Activated CD8-positive, alpha-beta memory T cell treated with anti-CD3 and anti-CD28 coated beads for 24 hours (primary cell): ENCODE measurements at places on chromosomes 6 and 20.

DNA sequence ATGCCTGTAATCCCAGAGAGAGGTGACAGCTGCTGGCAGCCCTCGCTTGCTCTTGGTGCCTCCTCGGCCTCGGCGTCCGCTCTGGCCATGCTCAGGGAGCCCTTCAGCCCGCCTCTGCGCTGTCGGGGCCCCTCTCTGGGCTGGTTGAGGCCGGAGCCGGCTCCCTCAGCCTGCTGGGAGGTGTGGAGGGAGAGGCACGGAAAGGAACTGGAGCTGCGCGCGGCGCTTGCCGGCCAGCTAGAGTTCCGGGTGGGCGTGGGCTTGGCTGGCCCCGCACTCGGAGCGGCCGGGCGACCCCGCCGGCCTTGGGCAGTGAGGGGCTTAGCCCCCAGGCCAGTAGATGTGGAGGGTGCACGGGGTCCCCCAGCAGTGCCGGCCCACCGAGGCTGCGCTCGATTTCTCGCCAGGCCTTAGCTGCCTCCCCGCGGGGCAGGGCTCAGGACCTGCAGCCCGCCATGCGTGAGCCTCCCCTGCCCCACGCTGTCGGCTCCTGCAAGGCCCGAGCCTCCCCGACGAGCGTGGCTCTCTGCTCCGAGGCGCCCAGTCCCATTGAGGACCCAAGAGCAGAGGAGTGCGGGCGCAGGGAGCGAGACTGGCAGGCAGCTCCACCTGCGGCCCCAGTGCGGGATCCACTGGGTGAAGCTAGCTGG, 34.6 kb downstream of the C6orf52 start:
- DNase-seq: peak; percentile 59

DNA sequence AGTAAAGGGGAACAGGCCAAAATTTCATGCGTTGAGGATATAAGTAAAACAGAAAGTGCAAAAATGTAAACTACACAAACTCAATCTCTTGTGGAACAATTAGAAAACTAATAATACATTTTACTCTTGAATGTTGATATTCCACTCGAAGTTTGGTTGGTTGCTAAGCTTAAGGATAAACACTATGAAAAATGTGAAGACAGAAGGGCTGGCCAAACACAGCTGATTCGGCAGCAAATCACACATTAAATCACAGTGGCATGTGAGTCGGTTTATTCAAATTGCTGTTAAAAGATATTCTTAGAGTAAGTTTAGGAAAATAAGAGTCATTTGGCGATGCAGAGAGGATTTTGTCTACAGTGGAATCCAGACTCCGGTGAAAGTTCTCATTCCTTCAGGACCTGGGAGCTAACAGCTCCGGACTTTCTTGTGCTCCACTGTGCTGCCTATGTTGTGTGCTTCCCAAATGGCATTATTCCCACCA, 1.4 kb upstream of the EPM2A start:
- no peak for DNase-seq

DNA sequence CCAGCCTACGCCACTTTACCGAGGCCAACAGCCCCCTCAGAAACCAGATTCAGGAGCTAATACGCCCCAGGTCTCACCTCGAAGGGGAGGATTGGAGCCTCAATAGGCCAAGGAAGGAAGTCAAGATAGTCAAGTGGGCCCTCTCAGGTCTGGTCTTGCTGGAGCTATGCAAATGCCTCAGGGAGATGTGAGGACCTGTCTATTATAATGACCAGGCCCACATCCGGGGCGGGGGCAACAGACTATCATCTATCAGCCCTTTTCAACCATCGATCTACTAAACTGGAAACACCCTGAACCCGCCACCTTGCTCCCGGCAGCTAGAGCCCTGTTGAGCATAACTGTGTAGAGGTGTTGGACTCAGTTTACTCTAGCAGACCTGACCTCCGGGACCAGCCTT, 12.7 kb upstream of the GSTA3 start:
- no peak for DNase-seq

DNA sequence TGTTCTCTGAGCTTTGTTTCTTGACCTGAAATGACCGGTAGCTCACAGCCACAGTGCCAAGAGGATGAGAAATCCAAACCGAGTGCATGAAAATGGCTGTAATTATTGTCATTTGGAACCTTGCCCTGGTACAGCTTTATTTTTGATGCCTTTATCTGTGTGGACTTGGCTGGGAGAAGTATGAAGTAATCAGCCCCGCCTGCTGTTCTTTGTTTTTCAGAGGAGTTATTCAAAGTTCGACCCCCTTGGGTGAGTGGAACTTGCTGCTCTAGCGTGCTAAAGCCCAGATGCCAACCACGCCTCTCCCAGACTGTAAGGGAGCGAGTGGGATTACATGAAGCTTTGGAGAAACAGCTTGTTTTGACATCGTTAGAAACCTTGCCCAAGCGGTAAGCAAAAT, 48.3 kb downstream of the ECT2L start:
- DNase-seq: no peak

DNA sequence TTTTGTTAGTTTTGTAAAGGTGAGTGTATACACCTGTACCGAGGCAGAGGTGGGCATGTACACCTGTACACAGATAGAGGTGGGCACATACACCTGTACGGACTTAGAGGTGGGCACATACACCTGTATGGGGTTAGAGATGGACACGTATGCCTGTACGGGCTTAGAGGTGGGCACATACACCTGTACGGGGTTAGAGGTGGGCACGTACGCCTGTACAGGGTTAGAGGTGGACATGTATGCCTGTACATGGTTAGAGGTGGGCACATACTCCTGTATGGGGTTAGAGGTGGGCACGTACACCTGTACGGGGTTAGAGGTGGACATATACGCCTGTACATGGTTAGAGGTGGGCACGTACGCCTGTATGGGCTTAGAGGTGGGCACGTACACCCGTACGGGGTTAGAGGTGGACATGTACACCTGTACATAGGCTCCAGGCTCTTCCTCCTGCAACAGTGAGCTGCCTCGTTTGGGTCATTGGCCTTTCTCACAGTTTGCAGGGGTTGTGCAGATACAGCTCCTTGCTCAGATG, 63.7 kb downstream of the PHACTR3 start:
- peak; percentile 11 for DNase-seq

DNA sequence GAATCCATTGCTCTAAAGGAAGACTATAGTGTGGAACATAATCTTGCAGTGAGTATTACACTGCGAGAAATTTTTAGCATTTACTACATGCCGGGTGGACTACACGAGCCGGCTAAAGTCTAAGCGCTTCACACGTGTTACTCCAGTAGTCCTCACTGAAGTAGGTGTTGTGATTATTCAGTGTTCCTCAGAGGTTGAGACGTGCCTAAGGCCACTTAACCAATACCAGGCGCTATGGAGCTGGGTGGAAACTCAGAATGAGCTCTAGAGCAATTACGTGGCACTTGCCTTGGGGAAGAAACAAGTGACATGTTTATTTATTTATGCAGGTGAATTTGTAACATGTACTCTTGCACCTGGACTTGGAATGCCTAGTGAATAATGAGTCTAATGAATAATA, 46.4 kb downstream of the SASH1 start:
- no peak for DNase-seq

- DNase-seq: no peak
Measured at GRCh38 chr6:112362812-112363570, 15.9 kb downstream of the RFPL4B start.

DNA sequence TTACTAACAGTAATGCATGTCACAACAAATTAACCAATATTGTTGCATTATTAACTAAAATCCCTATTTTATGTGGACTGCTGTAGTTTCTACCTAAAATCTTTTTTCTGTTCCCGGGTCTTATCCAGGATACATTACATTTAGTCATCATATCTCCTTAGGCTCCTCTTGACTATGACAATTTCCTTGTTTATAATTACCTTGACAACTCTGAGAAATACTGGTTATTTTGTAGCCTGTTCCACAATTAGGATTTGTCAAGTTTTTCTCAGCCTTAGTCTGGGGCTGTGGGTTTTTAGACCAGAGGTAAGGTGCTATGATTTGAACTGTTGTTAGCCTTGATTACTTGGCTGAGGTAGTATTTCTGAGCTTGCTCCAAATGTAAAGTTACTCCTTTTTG, 3.7 kb downstream of the FBXO5 start:
- DNase-seq: no peak

DNA sequence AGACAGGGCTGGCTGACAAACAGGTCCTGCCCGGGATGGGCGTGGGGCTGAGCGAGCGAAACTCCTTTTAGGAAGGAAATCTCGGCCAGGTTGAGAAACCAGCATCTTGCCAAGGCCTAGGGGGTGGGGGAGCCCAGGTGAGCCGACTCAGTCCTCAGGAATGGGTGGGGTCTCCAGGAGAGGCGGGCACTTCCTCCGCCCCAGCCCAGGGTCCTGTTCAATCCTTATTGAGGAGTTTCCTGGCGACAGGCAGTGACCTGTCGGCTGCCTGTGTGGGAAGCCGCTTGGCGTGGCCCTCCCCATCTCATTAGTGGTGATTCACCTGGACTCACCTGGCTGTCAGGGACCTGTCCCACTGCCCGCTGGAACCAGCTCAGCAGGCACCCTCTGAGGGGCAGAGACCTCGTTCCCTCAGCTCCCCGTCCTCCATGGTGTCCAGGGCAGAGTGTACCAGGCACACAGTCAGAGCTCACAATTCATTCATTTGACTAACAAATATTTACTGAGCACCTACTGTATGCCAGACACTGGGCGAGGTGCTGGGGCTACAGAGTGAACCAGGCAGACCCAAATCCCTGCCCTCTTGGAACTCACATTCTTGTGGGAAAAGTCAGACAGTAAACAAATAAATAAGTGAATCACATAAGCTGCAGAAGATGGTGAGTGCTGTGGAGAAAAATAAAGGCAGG, 51.1 kb downstream of the FGD2 start:
- DNase-seq: no peak

DNA sequence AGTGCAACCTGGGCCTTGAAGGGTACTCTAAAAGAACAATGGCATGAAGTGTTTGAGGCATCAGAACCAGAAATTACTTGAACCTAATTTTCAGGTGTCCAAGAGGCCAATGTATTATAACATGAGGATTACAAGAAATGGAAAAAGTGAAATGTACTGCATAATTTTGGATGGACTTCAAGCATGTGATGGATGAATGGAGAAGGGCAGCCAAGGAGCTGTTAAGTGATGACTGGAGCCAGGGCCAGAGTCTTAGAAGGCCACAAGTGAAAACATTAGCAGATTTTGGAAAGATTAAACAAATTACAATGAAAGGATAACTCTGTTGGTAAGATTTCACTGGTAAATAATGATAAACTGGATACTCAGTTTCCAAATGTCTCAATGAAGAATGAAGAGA, 738.2 kb downstream of the CD109 start:
- DNase-seq: no peak

- DNase-seq: no peak
Measured at GRCh38 chr20:38573413-38573812, 7.6 kb upstream of the ADIG start.

GRCh38 chr6:89566930-89567629, 71.5 kb downstream of the LYRM2 start:
- DNase-seq: no peak

- no peak for DNase-seq
Measured at GRCh38 chr6:20569000-20569610, 34.8 kb downstream of the CDKAL1 start.
